ENCODE measurements at places on chromosomes 1 and 21.

- no peak for DNase-seq
Observed at GRCh38 chr1:37453647-37454046, 20.7 kb upstream of the ZC3H12A start.

DNA sequence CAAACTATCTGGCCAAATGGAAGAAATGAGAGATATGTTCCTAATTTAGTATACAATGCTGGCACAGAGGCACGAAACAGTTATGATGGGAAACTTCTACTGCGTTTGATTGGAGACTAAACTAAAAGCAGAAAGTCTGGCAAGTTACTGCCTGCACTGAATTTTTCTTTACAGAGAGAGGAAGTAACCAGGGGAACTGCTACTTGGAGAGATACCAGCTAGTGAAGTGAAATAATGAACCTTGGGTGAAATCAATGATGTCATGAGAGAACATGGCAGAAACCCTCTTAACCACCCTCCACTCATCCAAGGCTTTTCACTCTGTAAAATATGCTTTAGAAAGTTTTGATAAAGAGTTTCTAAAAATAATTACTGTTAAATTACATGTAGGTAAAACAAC, 29.3 kb downstream of the NIBAN1 start:
- no peak for DNase-seq

DNA sequence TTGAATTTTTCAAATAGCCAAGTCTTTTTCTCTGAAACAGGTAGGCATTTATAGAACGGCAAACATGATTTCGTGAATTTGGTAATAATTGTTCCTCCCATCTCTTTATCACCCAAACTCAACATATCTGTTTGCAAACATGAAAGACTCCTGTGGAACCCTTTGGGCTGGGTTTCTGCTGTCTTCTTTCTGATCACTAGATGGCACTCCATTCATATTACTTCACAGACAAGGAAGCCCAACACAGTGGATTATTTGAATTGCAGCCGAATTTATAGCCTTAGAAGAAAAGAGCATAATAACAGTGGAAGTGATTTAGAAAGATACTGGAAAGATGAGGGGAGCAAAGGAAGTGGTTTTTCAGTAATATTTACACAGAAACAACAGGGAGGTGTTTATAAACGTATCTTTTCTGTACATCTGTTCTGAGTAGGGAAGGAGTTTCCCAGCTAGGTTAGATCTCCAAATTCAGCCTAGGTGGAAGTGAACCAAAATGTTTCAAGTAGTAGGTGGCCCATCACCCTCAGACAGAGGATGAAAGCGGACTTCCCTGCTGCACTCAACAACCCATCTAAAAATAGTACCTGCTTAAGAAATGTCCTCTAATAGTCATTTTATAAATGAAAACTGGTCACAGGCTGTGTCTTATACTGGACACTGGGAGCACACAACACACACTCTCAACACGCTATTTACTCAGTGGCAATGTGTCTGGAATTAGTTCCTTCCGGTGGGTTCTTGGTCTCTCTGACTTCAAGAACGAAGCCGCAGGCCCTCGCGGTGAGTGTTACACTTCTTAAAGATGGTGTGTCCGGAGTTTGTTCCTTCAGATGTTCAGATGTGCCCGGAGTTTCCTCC, 67.6 kb downstream of the MAP3K21 start:
- no peak for DNase-seq

GRCh38 chr1:44146536-44147361, 5.3 kb upstream of the KLF18 start:
- DNase-seq = no peak

DNA sequence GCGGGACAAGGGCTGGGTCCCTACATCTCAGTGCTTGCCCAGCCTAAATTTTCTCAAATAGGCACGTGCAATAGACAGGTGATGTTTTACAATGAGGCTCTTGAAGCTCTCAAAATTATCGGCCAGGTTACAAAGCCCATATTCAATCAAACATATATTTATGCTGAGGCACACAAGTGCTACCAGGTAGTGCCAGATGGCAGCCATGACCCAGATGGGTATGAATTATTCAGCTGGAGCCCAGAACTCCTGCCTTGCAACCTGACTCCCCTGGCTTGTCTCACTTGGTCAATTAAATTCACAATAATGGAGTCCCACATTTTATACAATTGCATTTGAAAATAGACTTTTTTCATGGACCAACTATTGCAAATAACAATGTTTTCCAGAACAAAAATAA, 12.3 kb upstream of the ADAM30 start:
- DNase-seq = no peak

DNA sequence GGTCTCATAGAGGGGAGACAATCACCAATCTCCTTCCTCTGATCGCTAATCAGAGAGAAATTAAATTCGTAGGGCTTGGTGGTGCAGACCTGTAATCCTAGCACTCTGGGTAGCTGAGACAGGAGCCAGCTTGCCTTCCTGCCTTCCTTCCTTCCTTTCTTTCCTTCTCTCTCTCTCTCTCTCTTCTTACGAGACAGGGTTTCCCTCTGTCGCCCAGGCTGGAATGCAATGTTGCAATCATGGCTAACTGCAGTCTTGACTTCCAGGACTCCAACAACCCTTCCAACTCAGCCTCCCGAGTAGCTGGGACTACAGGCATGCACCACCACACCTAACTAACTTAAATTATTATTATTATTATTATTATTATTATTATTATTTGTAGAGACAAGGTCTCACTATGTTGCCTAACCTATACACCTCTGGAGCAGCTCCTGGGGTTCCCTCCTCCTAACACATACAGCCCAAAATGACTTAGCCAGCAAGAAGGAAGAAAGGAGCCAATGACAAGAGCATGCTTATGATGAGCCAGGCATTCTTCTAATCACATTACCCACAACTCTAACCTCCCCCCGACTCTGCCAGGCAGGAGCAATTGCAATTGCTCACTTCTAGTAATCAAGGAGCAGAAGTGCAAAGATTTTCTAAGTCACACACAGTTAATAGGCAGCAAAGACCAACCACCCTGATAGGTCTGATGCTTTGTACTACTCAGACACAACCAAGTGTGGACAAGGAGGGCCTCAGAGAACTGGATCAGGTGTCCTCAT, 105.4 kb upstream of the F3 start:
- DNase-seq = no peak

Data from stimulated activated CD8-positive, alpha-beta memory T cell treated with anti-CD3 and anti-CD28 coated beads, Interleukin-7, amount 100 ng/mL, for 24 hours (primary cell).